ENCODE measurements at places on chromosomes 11 and 22. TPM values are rescaled to one million over a fixed set of nuclear protein-coding genes. Genes with fewer than 3 reads are reported as not detected.

Gene TIGD3
- total RNA-seq: not detected

Gene PDE2A
- 0.86 TPM for total RNA-seq

Gene ALDH3B2
- not detected for total RNA-seq

Gene C11orf52
- total RNA-seq: not detected

Gene OR52I1
- not detected for total RNA-seq

Gene PMM1
- 105 TPM for total RNA-seq

Gene PRG2
- total RNA-seq: not detected

Gene TUBA8
- not detected for total RNA-seq

Gene APLNR
- total RNA-seq: not detected

Gene ANKK1
- not detected for total RNA-seq

Gene TMEM191B
- total RNA-seq: not detected

Gene DNAJB7
- total RNA-seq: not detected

All from myometrial cell (primary cell).